A172 (cell line): ENCODE measurements at places on chromosomes 3 and 15. TPM values are rescaled to one million over a fixed set of nuclear protein-coding genes. Genes with fewer than 3 reads are reported as not detected.

The BTBD1 gene
- 92.6 and 99.4 TPM in 2 replicates for total RNA-seq

The SPRED1 gene
- total RNA-seq = 9.1 and 11.3 TPM in 2 replicates

- no peak for DNase-seq
Observed at GRCh38 chr3:125043599-125044151, 12.1 kb downstream of the HEG1 start.

DNA sequence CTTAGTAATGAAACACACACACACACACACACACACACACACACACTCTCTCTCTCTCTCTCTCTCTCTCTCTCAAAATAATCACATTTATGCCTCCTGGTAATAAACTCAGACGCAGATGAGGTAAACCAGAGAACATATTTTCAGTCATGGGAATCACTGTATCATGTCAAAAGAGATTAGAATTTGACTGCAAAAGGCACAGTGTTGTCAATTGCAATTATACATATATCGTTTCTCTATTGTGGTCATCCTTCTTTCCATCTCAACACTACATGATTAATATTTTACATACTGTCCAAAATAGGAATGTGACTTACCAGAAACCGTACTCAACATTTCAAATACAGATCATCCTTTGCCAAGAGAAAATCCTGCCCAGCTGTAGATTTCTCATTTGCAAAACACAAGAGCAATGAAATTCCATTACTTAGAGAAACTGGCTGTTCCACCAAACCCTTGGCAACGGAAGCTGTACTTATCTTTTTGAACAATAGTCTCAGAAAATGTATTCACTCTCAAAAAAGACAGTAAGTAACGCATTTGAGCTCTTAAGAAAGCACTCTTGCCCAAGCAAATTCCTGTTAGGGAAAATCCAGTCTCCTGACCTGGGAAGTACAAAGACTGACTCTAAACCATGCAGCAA is 24.3 kb downstream of the PDZRN3 start:
- DNase-seq = no peak

GRCh38 chr3:123332124-123332641 is 116.7 kb downstream of the ADCY5 start:
- DNase-seq = peak; percentile 22

- DNase-seq = no peak
Observed at GRCh38 chr15:85743392-85744055, 51.2 kb downstream of the KLHL25 start.

DNA sequence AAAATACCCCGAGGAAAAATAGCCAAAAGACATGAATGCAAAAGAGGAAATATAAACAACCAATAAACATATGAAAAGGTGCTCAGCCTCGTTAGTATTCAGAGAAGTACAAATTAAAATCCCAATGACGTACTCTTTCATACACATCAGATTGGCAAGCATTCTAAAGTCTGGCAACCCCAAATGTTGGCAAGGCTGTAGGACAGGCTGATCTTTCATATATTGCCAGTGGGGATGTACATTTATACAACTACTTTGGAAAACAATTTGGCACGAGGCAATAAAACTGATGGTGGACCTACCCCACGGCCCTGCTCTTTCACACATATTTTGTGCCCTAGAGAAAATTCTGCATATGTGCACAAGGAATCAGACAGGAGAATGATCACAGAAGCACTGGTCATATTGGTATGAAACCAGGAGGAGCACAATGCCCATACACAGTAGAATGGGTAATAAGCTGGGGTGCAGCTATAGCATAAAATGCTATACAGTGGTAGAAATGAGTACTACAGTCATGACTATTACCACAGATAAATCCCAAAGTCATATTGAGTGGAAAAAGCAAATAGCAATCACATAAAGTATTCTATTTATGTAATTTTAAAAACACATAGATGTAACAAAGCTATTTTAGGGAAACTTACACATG is 176.0 kb upstream of the SLC24A5 start:
- no peak for DNase-seq

DNA sequence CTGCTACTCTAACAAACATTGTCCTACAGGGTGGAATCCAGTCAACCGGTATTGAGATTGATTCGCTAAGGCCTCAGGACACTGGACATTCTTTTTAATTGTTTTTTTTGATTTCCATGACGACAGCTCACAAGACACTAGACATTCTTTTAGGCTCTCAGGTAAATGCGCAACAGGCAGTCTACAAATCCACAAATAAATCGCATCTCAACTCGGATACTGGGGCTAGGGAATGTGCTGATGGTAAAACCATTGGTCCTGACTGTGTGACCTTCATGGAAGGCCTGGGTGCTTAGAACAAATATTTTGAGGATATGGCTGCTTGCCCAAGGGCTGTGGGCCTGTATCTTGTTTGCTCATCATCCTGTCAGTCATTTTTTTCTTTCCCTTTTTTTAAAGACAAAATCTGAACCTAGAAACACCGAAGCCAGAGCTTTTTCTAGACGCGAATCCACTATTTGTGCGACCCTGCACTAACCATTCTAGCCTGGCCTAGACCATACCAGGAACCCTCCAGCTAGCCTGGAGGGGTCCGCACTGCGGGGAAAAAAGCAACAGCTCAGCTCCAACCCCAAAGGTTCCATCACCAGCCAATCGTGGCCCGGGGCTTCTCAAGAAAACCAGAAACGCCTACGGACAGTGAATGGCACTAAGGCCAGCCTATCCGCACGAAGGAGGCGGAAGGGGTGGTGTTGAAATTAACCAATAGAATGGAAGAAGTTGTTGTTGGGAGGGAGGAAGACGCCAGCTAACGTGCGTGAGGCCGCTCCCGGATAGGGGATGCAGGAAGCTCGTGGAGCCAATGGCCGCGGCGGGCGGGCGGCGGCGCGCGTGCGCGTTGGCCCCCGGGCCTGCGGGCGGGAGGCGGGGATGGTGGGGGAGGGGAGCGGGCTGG is 18.1 kb upstream of the CHD2 start:
- peak; percentile 98 for DNase-seq

The CCRL2 gene
- 0.72 TPM in 1 of 2 replicates, not detected in the other for total RNA-seq

DNA sequence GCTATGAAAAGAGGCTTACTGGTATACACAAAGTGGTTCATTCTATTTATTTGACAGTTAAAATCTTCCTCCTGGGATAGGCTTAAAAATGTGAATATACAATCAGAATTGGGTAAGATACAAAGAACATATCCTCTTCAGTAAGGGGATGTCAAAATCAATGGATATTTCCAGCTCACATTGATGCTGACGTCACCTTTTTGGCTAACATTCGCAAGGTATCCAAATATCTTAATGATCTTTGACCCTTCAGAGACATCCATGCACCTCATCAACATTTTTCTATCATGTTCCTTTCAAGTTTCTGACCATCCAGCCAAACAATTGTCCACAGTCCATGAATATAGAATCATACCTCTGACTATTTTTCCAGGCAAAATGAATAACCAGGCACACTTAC is 697.3 kb downstream of the NR2F2 start:
- no peak for DNase-seq

The RBM5 gene
- 53.7 and 79.1 TPM in 2 replicates for total RNA-seq

DNA sequence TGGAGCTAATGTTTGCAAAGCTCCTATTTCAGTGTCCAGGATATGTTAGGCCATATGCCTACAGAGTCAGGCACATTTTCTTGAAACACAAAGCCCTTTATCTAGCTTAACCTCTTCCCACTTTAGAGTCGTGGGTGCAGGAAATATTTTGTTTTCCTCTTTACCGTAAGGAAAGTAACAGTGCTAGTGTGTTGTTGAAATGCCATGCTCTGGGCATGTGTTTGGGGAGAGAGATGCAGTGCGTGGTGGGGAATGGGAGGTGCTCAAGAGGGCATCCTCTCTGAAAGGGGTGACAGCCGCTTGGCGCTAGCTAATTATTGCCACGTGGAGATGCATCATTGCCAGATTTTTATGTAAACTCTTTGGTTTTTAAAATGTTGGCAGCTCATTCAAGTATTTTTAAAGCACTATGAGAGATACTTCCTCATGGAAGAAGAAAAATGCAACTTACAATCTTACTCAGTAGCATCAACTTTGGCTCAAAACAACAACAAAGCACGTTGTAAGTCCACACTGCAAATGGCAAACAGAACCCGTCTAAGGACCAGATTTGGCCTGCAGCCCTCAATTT is 152.6 kb downstream of the LPP start:
- no peak for DNase-seq

DNA sequence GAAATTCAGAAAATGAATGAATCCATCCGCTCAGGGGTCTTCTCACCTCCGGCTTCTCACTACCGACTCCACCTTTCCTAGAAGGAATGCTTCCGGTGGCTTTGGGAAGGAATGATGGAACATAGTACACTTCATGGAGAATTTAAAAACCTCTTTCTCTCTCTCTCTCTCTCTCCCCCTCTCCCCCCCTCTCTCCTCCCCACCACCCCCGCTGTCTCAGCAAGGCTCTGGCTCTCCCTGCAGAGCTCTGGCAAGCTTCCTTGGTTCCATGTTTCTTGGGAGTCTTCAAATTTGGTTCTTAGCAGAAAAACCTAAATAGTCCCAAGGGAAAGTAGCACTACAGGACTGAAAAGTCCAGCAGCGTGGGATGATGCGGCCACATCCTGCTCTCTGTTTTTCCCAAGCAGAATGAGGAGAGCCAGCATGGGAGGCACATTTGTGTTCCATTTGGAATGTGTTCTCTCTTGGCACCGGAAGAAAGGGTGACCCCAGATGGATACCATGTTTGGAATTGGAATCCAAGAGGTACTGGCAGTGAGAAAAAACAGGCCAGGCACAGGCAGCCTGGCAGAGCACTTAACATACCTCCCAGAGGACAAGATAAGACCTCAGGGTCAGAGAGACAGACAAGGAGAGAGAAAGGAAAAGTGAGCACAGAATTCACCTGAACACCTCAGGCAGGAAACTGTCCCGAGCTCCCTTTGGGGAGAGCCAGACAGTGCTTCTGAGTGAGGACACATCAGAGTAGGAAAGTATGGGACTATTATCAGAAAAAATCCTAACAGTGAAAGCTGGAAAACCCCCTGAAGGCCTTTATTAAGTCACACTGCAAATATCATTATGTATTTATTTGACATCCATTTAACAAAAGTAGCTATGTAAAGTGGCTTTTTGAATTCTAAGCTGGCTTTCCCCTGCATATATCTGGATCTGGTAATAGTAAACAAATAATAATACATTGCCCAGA is at the start of gene POPDC2:
POPDC2 (minus strand) TSS at position 116 of the 967 bp plus-strand sequence. CDS start 166 bp downstream, outside the sequence.
- no peak for DNase-seq

The MOBP gene
- total RNA-seq = not detected in 2 replicates

The RPL15 gene
- total RNA-seq = 1,056 and 1,847 TPM in 2 replicates

DNA sequence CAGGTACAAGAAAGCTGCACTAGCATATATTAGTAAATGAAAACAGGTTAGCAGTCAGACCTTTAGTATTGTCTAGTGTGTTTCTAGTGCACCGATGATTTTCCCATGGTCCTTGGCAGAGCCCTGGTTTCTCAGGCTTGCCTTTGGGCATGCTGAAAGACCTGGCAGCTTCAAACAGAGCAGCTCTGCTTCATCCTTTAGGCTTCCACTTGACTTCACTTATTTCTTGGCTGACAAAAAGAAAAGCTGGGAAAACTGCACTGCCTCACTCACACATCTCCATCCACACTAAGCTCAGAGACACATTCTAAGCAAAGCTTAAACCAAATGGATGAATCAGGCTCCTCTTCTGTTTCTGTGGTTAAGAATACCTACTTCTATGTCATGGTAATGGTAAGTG is 374.8 kb upstream of the PDZRN3 start:
- DNase-seq = no peak

The KNL1 gene
- 33.6 and 40.1 TPM in 2 replicates for total RNA-seq

DNA sequence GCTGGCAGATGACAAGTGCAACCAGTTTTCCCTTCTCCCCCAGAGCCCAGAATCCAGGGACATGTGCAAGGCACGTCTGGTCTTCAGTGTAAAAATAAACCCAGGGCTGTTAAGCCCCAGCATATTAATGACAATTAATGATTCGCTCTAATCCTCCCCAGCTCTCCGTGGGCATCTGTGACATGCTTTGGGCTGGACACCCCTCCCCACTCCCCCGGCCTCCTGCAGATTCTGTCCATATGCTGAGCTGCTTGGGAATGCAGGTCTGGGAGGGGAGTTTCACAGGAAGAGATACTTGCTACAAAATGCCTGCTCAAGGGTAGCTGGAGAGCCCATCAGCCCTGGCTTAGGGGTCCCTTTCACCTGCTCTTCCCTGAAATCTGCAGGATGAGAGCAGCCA is 43.0 kb upstream of the NTRK3 start:
- no peak for DNase-seq

GRCh38 chr3:196144383-196145105 is 62.7 kb upstream of the TFRC start:
- DNase-seq = peak; percentile 91

The WDR72 gene
- not detected in 2 replicates for total RNA-seq

GRCh38 chr3:186098740-186099139 is 10.1 kb downstream of the ETV5 start:
- DNase-seq = no peak

DNA sequence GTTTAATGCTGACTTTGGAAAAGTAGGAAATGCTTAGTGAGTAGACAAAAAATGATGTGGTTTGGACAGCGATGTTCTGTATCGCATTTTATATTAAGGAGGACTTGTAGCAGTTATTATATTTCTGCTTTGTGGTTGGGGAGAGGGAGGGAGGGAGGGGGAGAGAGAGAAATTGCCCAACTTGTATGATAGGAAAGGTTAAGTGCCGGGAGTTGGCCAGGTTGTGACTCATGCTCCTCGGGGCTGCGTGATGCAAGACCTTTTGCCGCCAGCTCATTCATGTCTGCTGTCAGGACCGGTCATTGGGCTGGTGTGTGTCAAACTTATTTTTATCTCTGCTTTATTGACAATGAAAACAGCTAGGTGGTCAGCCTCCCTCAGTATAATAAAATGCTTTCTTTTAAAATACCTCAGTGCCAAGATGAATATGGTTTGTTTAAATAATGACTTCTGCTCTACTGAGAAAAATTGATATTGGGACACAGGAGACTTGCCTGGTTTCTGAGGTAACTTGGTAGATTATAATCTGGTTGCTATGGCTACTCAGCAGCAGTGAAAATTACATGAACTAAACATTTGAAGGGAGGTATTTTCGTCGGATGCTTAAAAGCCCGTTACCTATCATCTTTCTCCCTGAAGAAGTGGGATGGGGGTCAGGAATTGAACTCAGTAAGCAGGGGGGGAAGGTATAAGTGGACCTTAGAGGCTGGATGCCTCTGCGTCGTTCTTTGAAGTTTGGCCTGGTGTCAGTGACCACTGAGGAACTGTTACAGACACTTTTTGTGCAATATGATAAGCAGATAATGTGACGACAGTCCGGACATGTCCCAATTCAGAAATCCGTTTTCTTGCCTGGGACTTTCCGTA is 90.7 kb downstream of the FNDC3B start:
- DNase-seq = peak; percentile 99

DNA sequence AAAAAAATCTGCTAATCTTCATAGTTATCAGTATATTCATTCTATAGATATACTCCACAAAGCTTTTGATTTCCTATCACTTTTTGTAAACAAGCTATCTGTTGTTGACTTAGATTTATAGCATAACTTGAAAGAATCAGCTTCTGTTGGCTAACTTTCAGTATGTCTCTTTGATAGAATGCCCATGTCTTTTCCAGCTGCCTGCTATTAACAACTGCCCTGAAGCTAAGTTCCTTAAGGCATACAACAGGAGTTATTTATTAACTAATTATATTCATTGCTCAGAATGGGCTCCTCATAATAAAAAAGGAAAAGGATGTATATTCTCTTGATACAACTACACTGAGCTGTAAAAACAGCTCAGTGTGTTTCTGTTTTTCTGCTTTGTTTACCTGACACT is 293.9 kb downstream of the TUSC7 start:
- no peak for DNase-seq
